Brain (organoid and tissue), 16 donors: ENCODE measurements at places on chromosomes 3 and 15.

GRCh38 chr3:43792904-43793303, 102.2 kb downstream of the ABHD5 start:
- DNase-seq = no peak

- peak; percentile 50 for DNase-seq
These were observed 23.8 kb upstream of the TRAK1 start for GRCh38 chr3:42067326-42067725.

DNA sequence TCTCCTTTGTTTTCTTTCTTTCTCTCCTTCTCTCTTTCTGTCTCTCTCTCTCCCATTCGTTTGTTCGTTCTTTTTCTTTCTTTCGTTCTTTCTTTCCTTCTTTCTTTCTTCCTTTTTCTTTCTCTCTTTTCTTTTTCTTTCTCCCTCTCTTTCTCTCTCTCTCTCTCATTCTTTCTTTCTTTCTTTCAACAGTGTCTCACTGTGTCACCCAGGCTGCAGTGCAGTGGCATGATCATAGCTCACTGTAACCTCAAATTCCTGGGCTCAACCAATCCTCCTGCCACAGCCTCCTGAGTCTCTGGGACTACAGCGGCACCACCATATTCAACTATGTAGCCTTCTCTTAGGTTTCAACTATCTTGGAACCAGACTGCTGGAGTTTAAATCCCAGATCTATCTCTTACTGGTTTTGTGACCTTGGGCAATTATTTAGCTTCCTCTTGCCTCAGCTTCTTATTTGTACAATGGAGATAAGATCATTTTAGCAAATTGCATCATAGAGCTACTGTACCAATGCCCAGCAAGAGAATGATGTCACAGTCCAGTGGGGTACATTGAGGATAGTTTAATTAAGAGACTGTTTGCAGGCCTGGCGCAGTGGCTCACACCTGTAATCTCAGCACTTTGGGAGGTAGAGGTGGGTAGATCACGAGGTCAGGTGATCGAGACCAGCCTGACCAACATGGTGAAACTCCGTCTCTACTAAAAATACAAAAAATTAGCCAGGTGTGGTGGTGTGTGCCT, 27.3 kb upstream of the PARL start:
- DNase-seq = no peak

DNA sequence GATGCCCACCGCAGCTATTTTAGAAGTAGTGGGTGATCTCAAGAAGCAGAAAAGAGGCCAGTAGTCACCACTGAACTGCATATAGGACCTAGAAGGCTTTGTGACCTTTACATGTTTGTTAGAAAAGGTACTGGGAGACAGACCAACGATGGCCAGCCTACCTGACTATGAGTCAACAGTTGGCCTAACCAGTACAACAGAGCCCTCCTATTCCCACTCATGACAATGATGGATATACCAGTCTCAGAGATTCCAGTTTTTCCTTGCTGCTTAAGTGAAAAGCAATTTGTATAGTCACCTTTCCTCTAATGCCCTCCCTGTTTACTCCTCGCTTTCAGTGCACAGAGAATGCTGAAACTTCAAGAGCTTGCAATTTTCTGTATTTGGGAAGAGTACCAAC, 86.6 kb upstream of the PPIB start:
- no peak for DNase-seq

DNA sequence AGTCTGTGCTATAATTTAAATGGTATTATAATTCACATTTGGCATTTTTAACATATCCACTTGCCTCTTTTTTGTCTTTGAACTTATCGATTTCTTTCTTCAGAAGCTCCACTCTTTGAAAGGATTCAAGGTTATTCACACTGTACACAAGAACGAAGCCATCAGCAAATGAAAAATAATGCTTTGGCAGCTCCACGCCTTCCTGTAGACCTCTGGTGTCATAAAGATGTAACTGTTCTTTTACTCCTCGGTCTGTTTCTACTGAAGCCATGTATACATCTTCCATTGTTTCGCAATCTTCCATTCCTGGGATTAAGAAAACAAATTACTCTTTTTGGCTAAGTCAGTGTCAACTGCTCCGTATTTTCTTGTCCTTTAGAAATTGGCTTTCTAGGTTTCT, 16.0 kb downstream of the NKIRAS1 start:
- DNase-seq = no peak

GRCh38 chr15:96132126-96132525, 198.4 kb upstream of the NR2F2 start:
- no peak for DNase-seq

GRCh38 chr15:77834276-77834990, 201.7 kb upstream of the LINGO1 start:
- no peak for DNase-seq

- DNase-seq = no peak
These were observed 32.5 kb downstream of the TCF12 start for GRCh38 chr15:56950979-56951378.

DNA sequence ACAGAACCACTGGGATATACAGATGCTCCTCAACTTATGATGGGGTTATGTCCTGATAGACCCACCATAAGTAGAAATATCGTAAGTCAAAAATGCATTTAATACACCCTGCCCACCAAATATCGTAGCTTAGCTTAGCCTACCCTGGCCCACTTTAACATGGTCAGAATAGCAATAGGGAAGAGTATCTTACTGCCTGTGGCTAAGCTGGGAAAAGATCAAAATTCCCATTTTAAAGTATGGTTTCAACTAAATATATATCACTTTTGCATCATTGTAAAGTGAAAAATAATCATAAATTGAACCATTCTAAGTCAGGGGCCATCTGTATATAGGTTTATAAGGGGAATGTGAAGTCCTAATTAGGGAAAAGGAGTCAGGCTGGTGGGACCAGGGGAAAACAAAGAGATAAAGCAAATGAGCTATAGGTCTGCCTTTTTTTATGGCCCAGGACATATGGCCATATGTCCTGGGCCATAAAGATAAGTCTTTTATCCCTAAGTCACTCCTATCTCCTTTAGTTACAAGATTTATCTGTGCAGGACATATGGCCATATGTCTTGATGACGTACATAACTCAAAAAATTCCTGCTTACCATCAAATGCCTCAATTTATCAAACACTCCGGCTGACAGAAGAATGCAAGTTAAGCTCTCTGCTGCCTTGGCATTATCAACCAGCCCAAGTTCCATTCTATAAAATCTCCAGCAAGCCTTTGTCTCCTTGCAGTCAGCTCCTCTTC, 11.2 kb downstream of the RTP3 start:
- no peak for DNase-seq

- no peak for DNase-seq
These were observed 5.9 kb downstream of the SCN5A start for GRCh38 chr3:38643592-38643991.

- DNase-seq = no peak
These were observed 142.0 kb upstream of the CBLB start for GRCh38 chr3:106010829-106011228.

GRCh38 chr15:97947465-97948260, 12.8 kb upstream of the ARRDC4 start:
- DNase-seq = no peak

DNA sequence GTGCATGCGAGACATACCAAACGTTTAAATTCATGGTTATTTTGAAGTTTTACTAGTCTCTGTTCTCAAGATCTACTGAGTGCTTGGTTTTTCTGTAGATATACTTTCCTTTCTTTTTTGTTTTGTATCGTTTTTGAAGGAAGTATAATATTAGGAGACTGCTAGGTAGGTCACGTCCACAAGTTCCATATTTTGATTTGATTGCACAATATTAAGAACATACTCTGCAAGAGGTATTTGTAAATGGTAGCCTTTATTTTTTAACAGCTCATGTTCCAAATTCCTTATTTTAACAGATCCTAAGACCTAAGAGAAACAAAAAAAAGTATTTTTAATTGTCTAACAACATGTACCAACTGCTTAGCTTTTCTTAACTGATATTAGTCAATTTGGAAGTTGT, 156.7 kb downstream of the SERPINI1 start:
- DNase-seq = no peak
